ENCODE measurements at places on chromosomes 1 and 21.

- no peak for DNase-seq
These were observed 274.4 kb downstream of the RPS6KC1 start for GRCh38 chr1:213325482-213325881.

- DNase-seq, result no peak
These were observed 2.8 kb upstream of the SLC25A34 start for GRCh38 chr1:15733218-15733725.

DNA sequence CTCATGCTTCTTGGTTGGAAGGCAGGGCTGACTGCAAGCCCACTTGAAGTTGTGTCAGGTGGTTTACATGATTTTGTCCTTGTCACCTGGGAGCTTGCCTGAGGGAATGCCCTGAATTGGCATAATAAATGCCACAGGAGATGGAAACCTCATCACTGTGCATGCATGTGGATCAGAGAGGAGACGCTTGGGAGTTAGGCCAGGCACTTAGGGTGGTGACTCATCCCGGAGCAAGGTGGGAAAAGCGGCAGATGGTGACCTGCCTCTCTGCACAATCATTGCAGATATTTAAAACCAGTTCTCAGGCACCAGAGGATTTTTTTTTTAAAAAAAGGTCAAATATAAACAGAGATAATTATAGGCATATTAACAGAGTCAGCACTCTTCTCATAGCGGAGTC lies 202.2 kb upstream of the KIAA0040 start:
- DNase-seq, result peak; percentile 73

DNA sequence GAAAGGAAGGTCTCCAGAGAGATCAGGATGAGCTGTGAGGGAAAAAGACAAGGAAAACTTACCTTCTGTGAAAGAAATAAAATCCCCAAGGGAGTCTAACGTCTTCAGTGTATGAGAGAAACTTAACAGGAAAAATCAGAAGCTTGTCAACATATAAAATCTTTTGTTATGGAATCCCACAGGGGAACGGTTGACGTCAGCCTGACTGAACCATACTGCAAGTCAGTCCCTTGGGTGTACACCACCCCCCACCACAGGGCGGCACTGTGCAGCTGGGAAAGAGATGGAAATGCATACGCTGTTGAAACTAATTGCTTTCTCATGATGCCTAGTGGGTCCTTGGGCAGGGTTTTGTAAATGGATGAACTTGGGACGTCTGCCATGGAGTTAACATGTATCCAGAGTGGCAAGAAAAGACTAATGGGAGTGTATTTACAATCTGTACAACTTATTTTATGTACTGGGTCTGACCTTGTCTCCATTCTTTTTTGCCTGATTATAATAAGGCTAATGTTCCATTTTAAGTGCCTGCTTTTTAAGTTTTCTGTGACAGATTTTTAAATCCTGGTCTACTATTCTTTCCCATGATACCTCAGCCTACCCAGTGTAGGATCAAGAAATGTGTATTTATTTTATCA lies 22.7 kb downstream of the UTP25 start:
- peak; percentile 0 for DNase-seq

DNA sequence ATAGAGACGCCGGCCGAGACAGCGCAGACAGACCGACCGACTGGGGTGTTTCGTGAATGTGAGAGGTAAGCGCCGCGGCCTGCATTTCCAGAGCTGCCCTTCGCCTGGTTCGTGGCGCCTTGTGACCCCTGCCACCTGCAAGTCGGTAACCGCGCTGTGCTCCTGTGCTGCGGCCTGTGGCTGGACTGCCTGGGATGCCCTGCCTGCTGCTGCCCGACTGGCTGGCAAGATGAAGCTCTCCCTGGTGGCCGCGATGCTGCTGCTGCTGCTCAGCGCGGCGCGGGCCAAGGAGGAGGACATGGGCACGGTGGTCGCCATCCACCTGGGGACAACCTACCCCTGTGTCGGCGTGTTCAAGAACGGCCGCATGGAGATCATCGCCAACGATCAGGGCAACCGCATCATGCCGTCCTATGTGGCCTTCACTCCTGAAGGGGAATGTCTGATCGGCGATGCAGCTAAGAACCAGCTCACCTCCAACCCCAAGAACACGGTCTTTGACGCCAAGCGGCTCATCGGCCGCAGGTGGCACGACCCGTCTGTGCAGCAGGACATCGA lies 150.8 kb downstream of the RRAGC start:
- DNase-seq, result no peak

GRCh38 chr1:2432441-2432844 lies 20.1 kb upstream of the PEX10 start:
- DNase-seq, result no peak

- no peak for DNase-seq
These were observed 18.4 kb downstream of the CDC73 start for GRCh38 chr1:193140254-193140653.

Measured in NCI-H187 (cell line).